ENCODE measurements at places on chromosomes 1 and 21.
A peak's percentile ranks its signal among the peaks of the same experiment; 100 is the strongest.

DNA sequence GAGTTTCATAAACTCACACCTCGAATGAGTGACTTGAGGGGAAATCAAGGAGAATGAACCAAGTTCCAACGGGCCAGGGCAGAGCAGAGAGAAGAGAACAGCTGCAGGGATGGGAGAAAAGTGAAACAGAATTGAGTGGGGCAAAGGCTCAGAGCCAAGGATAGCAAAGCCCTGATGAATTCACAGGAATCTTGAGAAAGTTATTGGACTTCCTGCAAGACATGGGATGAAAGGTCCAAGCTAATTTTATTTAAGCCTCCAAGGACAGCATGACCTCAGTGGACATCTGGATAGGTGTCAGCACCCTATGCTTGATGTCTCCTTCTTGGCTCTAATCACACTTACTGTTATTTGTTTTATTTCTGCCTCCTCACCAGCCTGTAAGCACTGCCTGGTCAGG is 43.0 kb upstream of the RAVER2 start:
- no peak for DNase-seq

GRCh38 chr1:16988210-16988609 is 7.8 kb upstream of the MFAP2 start:
- DNase-seq = no peak

DNA sequence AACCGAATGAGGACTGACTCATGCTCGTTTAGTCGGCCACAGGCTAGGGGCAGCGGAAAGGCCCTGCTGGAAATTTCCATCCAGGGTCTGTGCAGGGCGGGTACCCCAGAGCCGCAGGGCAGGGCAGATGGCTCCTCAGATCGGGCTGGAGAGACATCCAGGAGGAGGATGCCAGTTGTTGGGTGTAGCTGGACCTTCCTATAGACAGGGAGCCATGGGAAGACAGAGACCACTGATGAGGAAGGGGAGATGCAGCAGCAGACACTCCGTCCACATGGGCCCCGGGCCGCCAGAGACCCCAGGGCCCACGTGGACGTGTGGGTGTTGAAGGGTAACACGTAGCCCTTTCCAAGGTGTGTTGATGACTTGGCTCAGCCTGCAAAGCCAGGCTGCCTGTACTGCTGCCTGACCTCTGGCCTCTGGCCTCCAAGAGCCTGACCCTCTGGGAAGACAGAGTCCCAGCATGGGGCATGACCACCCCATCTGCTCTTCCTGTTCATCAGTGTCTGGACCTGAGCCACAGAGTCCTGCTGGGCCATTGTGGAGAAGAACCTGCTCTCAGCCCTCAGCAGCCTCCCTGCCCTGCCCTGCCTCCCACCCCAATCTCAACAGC is 4.8 kb downstream of the GNG4 start:
- no peak for DNase-seq

DNA sequence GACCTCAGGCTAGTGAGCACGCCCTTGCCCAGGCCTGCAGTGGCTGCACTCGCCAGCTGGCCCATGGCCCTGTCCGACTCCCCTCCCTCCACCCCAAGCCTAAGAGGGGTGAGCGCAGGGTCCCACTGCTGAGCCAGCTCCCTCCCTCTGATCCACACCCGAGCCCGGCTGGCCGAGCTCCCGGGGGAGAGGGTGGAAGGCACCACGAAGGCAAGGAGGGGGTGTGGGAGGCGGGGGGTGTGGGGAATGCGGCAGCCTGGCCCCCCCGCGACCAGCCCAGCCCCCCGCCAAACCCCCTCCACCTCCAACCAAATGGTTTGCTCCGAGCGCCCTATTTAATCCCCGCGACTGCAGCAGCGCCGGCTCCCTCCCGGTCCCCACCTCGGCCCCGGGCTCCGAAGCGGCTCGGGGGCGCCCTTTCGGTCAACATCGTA is at the start of gene CADM3:
CADM3 (plus strand) TSS at position 362 of the 434 bp plus-strand sequence. CDS start 151 bp downstream, outside the sequence.
- no peak for DNase-seq

GRCh38 chr1:92964998-92965397 is 3.7 kb upstream of the DIPK1A start:
- no peak for DNase-seq

DNA sequence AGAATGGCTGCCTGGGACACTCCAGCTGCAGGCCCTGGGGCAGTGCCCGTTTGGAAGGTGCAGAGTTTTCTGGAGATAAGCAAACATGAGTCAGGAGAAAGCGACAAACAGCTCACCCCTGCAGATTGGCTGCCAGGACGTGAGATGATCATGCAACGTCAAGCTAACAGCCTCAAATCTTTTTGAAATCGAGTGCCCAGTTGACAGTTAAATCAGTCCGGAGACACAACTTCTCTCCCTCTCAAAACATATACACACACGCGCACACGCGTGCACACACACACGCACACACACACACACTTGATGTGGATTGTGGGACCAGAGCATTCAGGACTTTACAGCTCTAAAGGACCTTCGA is 49.4 kb downstream of the TENT5C start:
- DNase-seq = no peak

- no peak for DNase-seq
Observed at GRCh38 chr1:110049801-110050601, 15.6 kb downstream of the STRIP1 start.

DNA sequence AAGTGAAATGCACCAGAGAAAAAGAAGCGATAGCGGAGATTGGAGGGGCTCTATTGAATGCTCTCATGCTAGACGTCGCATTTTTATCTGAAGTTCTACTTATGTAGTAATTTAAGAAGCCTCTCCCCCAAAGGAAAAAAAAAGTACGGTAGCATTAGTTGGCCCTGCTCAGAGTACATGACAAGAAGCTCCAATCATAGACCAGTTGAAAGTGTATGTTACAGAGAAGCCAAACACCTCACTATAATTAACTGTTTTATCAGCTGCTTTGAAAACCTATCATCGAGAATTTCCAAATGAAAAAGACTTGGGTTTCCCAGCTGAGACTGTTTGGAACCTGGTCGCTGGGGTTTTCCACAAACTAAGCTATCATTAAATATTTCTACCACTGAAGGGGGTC is 19.6 kb upstream of the OVAAL start:
- DNase-seq = no peak

- DNase-seq = no peak
Observed at GRCh38 chr1:67973051-67973450, 77.4 kb downstream of the DIRAS3 start.

GRCh38 chr1:223739366-223740037 is 27.2 kb downstream of the CAPN2 start:
- no peak for DNase-seq

- DNase-seq = no peak
Observed at GRCh38 chr21:34282223-34282622, 81.6 kb upstream of the KCNE2 start.

GRCh38 chr1:45348609-45348965 is 8.3 kb upstream of the MUTYH start:
- DNase-seq = no peak

GRCh38 chr1:109760581-109761226 is 3.0 kb downstream of the EPS8L3 start:
- DNase-seq = no peak

DNA sequence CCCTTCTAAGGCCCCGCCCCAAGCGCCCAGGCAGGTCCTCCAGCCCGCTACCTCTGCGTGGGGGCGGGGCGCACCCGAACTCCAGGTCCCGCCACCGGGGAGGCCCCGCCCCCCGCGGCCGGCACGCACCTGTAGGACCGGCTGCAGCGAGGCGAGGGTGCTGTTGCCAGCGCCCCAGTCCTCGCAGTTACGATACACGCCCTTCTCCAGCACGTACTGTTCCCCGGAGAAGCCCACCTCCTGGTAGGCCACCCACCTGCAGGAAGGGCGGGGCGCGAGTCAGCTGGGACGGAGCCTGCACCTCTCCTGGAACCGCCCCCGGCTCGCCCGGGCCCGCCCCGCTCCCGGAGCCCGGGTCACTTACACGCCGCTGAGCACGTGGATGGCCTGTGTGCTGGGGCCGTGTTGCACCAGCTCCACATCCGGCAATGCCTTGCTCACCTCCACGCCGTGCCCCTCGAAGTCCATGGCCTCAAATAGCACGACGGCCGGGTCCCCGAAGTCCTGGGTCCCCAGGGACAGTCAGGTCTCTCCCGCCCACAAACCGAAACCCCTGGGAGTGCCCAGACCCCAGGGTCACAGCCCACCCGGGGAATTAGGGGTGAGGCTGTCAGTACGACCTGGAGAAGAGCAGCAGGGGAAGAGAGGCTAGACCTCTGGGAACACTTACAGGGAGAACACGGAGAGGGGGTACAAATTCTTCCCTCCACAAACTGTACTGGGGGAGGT is 17.3 kb downstream of the CRYBG2 start:
- DNase-seq = no peak

GRCh38 chr1:224273641-224274040 is 56.3 kb downstream of the NVL start:
- DNase-seq = no peak

GRCh38 chr1:214332946-214333798 is 52.2 kb downstream of the SMYD2 start:
- no peak for DNase-seq

GRCh38 chr21:45473496-45474322 is 68.5 kb downstream of the SLC19A1 start:
- DNase-seq = no peak

GRCh38 chr1:23555986-23556634 is 3.2 kb downstream of the ID3 start:
- DNase-seq = peak; percentile 69

- no peak for DNase-seq
Observed at GRCh38 chr1:91611483-91611917, 110.8 kb downstream of the CDC7 start.

- DNase-seq = no peak
Observed at GRCh38 chr1:179026813-179027669, 1.3 kb downstream of the FAM20B start.

GRCh38 chr1:52571783-52572182 is 18.9 kb upstream of the TUT4 start:
- no peak for DNase-seq

DNA sequence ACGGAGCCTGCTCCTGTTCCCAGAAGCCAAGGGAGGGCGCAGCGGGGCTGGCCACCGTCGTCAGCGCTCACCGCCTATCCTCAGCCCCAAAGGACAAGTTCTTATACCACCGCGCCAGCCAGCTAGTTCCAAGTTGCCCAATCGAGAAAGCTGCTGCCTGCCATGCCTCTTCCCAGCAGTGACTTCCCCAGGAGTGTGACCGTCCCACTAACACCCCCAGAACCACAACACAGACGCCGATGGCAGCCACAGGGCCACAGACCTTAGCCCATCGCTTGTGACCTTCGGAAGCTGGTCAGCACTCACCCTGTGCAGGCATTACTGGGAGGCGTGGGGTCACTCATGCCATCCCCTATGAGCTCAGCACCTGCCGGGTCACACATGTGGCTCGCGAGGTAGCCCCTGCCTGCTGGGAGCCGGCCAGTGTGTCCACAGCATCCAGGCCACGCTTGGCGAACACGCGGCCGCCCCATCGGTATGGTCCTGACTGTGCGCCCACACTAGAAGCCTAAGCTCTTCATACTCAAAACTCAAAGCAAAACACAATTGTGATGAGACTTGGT is 20.1 kb downstream of the NADK start:
- no peak for DNase-seq

- DNase-seq = no peak
Observed at GRCh38 chr1:99279525-99279924, 15.2 kb downstream of the PLPPR4 start.

DNA sequence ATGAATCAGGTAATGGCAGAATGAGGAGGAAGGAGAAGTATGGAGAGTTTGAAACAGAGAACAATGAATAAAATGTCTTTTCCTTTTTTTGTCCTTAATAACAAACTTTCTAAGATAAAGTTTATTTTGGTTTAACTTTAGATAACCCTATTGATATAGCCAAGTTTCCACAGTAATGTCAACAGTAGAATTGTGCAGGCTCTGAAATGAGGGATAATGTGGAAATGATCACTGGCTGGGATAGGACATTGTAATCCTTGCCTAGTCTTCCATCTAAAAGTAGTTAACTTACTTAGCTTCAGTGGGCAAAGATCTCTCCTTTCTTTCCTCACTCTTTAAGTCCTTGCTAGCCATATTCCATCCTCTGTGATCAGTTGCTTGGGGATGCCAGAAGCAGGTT is 52.8 kb downstream of the NTMT2 start:
- no peak for DNase-seq

GRCh38 chr21:39319814-39320332 is 6.4 kb upstream of the BRWD1 start:
- DNase-seq = no peak

DNA sequence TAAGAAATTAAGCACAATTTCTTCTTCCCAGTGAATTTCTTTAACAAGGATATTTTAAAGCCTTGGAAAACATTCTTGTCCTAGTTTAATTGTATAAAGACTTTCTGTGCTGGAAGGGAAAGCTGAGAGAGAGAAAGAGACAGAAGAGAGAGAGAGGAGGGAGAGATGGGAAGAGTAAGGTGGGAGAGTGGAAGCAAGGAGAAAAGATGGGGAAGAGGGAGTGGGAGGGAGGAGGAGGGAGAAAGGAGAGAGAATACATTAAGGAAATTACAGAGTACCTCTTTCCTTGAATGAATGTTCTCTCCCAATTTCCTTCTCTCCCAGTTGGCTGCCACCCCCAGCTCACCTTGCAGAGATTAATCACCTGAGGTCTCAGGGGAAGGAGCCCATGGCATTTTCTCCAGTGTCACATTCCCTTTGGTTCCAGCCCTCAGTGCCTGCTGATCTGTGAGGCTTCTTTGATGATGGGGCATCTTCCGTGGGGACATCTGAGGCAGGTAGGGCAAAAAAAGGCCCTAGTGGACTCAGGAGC is 32.4 kb upstream of the KCNA10 start:
- DNase-seq = no peak

DNA sequence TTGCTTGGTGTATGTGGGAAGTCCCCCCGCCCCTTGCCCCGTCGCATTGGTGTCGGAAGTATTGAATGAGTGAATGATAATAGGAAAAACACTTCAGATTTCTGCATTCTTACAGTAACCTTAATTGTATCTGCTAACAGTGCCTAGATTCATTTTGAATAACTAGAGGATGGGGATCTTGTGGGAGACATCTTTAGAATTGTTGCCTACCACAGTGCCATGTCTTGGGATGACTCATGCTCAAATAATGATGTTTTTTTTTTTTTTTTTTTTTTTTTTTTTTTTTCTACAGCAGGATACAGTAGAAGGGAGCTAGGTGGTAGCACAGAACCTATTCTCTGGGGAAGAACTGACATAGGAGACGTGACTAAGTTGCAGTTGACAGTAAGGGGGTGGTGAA is 237.9 kb downstream of the USP25 start:
- DNase-seq = no peak

DNA sequence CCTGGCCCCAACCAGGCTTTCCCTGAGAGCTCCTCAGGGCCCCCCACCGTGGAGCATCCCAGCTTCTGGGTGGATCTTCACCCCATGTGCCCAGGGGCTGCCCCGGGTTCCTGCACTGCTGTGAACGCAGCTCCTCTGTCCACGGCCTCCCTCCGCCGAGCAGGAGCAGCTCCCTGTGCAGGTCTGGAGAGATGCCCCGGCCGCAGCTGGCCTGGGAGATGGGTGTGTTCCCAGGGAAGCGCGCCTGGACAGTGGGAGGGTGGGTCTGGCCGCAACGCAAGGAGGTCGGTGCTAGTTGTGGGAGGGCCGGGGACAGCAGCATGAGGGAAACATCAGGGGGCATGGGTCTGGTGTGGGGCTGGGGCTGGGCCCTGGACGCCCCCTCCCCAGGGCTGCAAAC is 71.3 kb downstream of the MORN1 start:
- no peak for DNase-seq

- no peak for DNase-seq
Observed at GRCh38 chr1:17119773-17120480, 676 bp upstream of the PADI2 start.
